Neural crest cell (in vitro differentiated cells): ENCODE measurements at places on chromosomes 16 and 17. TPM values are rescaled to one million over a fixed set of nuclear protein-coding genes. Genes with fewer than 3 reads are reported as not detected.

- H3K4me3 ChIP-seq = no peak overlapping the region
- no peaks in the 10 kb centered on the region for H3K27me3 ChIP-seq
- no peak overlapping the region for H3K27ac ChIP-seq
Measured at GRCh38 chr16:11087691-11088073, 143.3 kb downstream of the CLEC16A start.

The CD300H gene
- total RNA-seq = not detected in 2 replicates

- H3K27me3 ChIP-seq = no peaks in the 10 kb centered on the region
- H3K4me3 ChIP-seq = no peak overlapping the region
- H3K4me1 ChIP-seq = peaks cover 7% of the 10 kb centered on the region
- H3K36me3 ChIP-seq = peaks cover 7% of the 10 kb centered on the region
Measured at GRCh38 chr17:78789663-78790181, 7.6 kb upstream of the CYTH1 start.

DNA sequence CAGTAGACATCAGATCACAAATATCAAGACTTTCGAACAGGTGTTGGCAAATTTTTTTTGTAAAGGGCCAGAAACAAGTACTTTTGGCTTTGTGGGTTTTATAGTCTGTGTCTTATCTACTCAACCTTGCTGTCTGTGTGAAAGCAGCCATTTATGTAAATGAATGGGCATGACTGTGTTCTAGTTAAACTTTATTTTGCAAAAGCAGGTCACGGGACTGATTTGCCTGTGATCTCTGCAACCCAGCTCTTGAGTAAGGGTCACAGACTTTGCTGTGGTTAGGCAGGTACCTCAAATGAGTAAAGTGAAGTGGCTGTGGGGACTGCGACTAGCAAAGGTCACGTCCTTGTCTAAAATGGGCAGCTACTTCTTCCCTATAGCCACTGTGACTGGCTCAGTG, 136.5 kb downstream of the FTO start:
- no peak overlapping the region for H3K27ac ChIP-seq
- no peak overlapping the region for H3K4me3 ChIP-seq
- peaks cover 9% of the 10 kb centered on the region for H3K36me3 ChIP-seq

- H3K36me3 ChIP-seq = peaks cover 4% of the 10 kb centered on the region
- no peak overlapping the region for H3K27ac ChIP-seq
- DNase-seq = no peak
- no peaks in the 10 kb centered on the region for H3K4me1 ChIP-seq
Measured at GRCh38 chr16:27618606-27619327, 68.8 kb downstream of the KATNIP start.

The NOG gene
- 0.50 and 0.65 TPM in 2 replicates for total RNA-seq

DNA sequence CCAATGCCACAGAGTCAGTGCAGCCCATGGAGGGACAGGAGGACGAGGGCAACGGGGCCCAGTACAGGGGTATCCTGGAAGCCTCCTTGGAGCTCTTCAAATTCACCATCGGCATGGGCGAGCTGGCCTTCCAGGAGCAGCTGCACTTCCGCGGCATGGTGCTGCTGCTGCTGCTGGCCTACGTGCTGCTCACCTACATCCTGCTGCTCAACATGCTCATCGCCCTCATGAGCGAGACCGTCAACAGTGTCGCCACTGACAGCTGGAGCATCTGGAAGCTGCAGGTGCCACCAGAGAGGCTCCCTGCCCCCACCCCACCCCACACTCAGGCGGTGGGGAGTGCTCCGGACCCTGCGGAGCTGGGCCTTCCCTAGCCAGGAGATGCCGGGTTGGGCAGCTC, 16.6 kb downstream of the TRPV2 start:
- no peak overlapping the region for H3K4me3 ChIP-seq
- no peaks in the 10 kb centered on the region for H3K4me1 ChIP-seq
- no peaks in the 10 kb centered on the region for H3K27me3 ChIP-seq
- DNase-seq = no peak
- H3K27ac ChIP-seq = no peak overlapping the region

The FTO gene
- 104 and 107 TPM in 2 replicates for total RNA-seq

DNA sequence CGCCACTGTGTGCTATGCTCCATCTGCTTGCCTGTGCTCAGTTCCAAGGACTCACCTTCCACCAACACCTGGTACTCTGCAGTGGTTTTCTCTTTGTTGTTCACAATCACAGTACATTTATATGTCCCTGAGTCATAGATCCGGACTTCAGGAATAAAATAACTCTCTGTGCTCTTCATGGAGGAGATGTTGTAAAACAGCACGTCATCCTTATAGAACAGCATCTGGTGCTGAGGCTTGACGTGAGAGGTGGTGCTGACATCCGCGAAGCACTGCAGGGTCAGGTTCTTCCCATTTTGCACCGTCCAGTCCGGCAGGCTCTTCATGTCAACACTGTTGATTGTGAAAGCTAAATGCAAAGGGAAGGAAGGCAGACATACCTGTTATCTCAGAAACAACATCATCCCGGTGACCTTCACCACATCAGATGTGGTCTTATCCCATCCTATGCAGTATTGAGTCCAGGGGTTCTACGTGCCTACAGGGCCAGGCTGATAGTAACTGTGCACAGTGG, 12.8 kb downstream of the PECAM1 start:
- no peaks in the 10 kb centered on the region for H3K27me3 ChIP-seq
- no peak overlapping the region for H3K4me3 ChIP-seq
- H3K36me3 ChIP-seq = no peaks in the 10 kb centered on the region
- H3K4me1 ChIP-seq = no peaks in the 10 kb centered on the region
- no peak overlapping the region for H3K27ac ChIP-seq

GRCh38 chr16:54405478-54405877, 118.9 kb upstream of the IRX3 start:
- H3K4me1 ChIP-seq = no peaks in the 10 kb centered on the region
- DNase-seq = no peak
- H3K27me3 ChIP-seq = peaks cover 12% of the 10 kb centered on the region
- no peak overlapping the region for H3K4me3 ChIP-seq

- no peaks in the 10 kb centered on the region for H3K27me3 ChIP-seq
- no peak for DNase-seq
- H3K4me1 ChIP-seq = peaks cover 26% of the 10 kb centered on the region
- no peaks in the 10 kb centered on the region for H3K36me3 ChIP-seq
Measured at GRCh38 chr17:61302953-61303816, 96.5 kb upstream of the TBX2 start.

The FOXC2 gene
- 0.11 TPM in 1 of 2 replicates, not detected in the other for total RNA-seq

The IGF2BP1 gene
- 536 and 543 TPM in 2 replicates for total RNA-seq

The NR1D1 gene
- total RNA-seq = 2.5 and 2.8 TPM in 2 replicates

DNA sequence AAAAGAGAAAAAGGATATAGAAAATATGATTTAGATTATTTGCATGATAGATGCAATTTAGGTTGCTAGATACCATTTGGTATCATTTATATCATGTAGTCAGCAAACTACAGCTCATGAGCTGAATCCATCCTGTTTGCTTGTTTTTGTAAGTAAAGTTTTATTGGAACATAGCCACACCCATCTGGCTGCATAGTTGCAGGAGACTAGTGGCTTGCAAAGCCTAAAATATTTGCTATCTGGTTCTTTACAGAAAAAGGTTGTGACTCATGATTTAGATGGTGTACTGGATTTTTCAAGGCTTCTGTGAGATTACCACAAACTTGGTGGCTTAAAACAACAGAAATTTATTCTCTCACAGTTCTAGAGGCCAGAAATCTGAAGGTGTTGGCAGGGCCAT, 49.9 kb downstream of the MAP2K4 start:
- H3K27me3 ChIP-seq = no peaks in the 10 kb centered on the region
- DNase-seq = no peak
- no peak overlapping the region for H3K4me3 ChIP-seq
- H3K27ac ChIP-seq = no peak overlapping the region
- H3K4me1 ChIP-seq = no peaks in the 10 kb centered on the region

The PPY gene
- not detected in 2 replicates for total RNA-seq

The KRTAP1-5 gene
- total RNA-seq = not detected in 2 replicates

The CACNG1 gene
- 0.32 and 0.44 TPM in 2 replicates for total RNA-seq

- H3K36me3 ChIP-seq = no peaks in the 10 kb centered on the region
- no peaks in the 10 kb centered on the region for H3K27me3 ChIP-seq
- no peak overlapping the region for H3K4me3 ChIP-seq
Measured at GRCh38 chr17:68704871-68705713, 103.9 kb upstream of the FAM20A start.

The HCRT gene
- total RNA-seq = 0.47 TPM in 1 of 2 replicates, not detected in the other

- H3K27me3 ChIP-seq = no peaks in the 10 kb centered on the region
- H3K4me1 ChIP-seq = no peaks in the 10 kb centered on the region
- H3K36me3 ChIP-seq = no peaks in the 10 kb centered on the region
- no peak overlapping the region for H3K4me3 ChIP-seq
Measured at GRCh38 chr17:19726631-19727376, 10.4 kb upstream of the SLC47A2 start.

DNA sequence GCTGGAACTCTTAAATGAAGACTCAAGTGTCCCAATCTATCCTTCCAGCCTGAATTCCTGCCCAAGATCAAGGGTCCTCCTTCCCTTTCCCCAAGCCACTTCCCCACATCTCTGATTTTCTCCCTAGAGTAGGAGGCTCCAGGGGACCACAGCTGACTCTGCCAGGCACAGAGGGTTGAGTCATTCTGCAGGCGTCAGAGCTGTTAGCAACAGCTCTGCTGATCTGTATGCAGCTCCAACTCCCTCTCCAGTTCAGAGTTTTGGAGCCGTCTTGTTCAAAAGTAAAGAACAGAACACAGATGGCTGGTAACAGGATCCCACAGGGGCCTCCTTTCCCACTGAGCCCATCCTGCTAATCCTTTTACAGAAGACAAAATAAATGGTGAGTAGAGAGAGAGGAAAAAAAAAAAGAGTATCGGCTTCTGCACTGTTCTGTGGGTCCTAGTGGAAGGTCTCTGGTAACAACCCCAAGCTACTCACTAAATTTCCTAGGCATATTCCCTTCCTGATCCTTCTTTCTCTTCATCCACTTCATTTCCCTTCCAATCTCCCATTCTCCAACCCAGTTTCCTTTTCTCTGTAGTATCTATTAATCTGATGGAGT, 13.4 kb upstream of the TAOK1 start:
- no peaks in the 10 kb centered on the region for H3K36me3 ChIP-seq
- H3K27me3 ChIP-seq = no peaks in the 10 kb centered on the region
- H3K4me3 ChIP-seq = no peak overlapping the region
- DNase-seq = no peak
- no peak overlapping the region for H3K27ac ChIP-seq
- H3K4me1 ChIP-seq = peaks cover 36% of the 10 kb centered on the region

The TMEM132E gene
- 3.3 and 3.6 TPM in 2 replicates for total RNA-seq

The STX4 gene
- 21.9 and 26.0 TPM in 2 replicates for total RNA-seq

DNA sequence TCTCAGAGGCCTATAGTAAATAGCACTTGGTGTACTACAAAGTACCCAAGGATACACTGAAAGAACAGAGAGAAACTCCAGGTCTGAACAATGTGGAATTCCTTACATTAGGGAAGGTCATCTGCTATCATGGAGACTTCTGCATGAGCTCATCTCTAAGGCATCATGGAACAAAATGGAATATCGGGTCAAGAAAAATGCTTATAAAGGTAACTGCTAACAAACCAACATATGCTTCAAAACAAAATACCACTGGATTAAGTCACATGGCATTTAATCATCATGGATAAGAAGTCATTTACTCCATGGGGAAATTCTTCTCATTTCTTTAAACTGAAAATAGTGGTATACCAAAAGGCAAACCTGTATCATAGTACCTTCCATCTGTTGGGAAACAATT, 34.2 kb downstream of the TXNDC11 start:
- no peak overlapping the region for H3K27ac ChIP-seq
- DNase-seq = no peak
- H3K4me1 ChIP-seq = no peaks in the 10 kb centered on the region
- no peaks in the 10 kb centered on the region for H3K36me3 ChIP-seq
- H3K4me3 ChIP-seq = no peak overlapping the region
- no peaks in the 10 kb centered on the region for H3K27me3 ChIP-seq

The NEUROD2 gene
- total RNA-seq = not detected in 2 replicates

DNA sequence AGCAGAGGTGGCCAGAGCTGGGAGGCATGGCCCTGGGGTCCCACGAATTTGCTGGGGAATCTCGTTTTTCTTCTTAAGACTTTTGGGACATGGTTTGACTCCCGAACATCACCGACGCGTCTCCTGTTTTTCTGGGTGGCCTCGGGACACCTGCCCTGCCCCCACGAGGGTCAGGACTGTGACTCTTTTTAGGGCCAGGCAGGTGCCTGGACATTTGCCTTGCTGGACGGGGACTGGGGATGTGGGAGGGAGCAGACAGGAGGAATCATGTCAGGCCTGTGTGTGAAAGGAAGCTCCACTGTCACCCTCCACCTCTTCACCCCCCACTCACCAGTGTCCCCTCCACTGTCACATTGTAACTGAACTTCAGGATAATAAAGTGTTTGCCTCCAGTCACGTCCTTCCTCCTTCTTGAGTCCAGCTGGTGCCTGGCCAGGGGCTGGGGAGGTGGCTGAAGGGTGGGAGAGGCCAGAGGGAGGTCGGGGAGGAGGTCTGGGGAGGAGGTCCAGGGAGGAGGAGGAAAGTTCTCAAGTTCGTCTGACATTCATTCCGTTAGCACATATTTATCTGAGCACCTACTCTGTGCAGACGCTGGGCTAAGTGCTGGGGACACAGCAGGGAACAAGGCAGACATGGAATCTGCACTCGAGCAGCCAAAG, 2.3 kb downstream of the CSF3 start:
- H3K4me3 ChIP-seq = no peak overlapping the region
- peaks cover 12% of the 10 kb centered on the region for H3K4me1 ChIP-seq
- H3K27me3 ChIP-seq = peaks cover 3% of the 10 kb centered on the region
- DNase-seq = no peak
- peaks cover 2% of the 10 kb centered on the region for H3K36me3 ChIP-seq
- peak overlapping the region; percentile 43 for H3K27ac ChIP-seq

- no peaks in the 10 kb centered on the region for H3K4me1 ChIP-seq
- no peak overlapping the region for H3K27ac ChIP-seq
- H3K36me3 ChIP-seq = no peaks in the 10 kb centered on the region
- H3K4me3 ChIP-seq = no peak overlapping the region
- peaks cover 58% of the 10 kb centered on the region for H3K27me3 ChIP-seq
Measured at GRCh38 chr16:22705799-22706198, 108.2 kb upstream of the HS3ST2 start.

- no peak overlapping the region for H3K4me3 ChIP-seq
- H3K27ac ChIP-seq = no peak overlapping the region
- H3K36me3 ChIP-seq = peaks cover 16% of the 10 kb centered on the region
Measured at GRCh38 chr17:18921912-18922451, 30.0 kb upstream of the SLC5A10 start.

DNA sequence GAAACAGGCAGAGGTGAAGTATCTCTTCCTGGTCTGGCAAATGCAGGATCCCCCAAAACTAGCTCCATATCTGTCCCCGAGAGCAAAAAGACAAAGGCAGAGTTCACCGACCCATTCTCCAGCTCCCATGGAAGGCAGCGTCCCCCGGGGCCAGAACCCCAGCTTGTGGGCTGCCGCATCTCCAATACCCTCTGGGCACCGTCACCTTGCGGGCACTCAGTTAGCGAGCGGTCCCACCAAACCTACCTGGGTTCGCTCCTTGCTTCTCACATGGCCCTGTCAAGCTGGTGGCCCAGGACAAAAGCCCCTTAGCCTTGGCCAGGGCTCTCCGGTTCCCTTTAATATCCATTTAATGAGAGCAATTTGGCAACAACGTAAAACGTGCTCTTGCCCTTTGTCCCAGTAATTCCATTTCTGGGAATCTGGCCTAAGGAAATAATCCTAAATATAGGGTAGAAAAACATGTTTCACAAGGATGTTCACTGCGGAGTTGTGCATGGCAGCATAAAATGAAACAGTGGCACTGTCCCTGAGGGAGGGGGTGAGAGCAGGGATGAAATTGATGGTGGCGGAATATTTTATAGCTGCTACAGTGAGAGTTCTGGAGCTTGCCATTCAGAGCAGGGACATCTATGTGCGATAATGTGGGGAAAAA, 157.1 kb downstream of the CMIP start:
- H3K4me3 ChIP-seq = no peak overlapping the region
- peak overlapping the region; percentile 23 for H3K27ac ChIP-seq
- no peak for DNase-seq

The KRTAP4-1 gene
- total RNA-seq = not detected in 2 replicates
